ENCODE measurements at places on chromosomes 12 and 14.

- no peak for DNase-seq
Observed at GRCh38 chr14:72726444-72726843, 167.5 kb downstream of the DPF3 start.

GRCh38 chr12:131117438-131118245 lies 163.9 kb downstream of the ADGRD1 start:
- DNase-seq = no peak

DNA sequence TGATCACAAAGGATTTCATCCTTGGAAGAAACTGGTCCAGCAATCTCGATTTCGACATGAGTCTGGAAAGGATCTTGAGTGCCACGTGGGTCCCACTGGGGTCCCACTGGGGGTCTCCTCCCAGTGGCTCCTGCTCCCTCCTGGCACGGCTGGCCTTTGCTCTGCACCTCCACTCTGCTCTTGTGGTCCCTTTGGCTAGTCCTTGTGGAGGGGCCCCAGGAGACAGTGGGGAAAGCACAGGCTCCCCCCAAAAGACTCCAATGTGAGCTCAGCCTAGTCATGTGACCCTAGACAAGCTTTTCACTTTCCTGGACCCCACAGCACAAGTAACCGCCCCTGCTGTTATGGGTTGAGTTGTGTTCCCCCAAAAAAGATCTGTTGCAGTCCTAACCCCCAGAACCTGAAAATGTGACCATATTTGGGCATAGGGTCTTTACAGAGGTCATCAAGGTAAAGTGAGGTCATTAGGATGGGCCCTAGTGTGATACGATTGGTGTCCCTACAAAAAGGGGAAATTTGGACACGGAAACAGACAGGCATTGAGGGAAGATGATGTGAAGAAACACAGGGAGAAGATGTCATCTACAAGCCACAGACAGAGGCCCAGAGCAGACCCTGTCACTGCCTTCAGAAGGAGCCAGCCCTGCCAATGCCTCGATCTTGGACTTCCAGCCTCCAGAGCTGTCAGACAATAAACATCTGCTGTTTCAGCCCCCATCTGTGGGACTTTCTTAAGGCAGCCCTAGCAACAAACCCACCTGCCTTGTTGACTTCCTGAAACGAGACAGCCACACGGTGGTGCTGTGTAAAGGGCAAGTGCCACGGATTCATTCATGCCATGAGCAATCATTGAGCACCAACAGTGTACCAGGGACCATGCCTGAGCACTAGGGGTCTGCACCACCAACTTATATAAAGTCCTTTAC lies 23.8 kb upstream of the PPP2R5C start:
- DNase-seq = no peak

DNA sequence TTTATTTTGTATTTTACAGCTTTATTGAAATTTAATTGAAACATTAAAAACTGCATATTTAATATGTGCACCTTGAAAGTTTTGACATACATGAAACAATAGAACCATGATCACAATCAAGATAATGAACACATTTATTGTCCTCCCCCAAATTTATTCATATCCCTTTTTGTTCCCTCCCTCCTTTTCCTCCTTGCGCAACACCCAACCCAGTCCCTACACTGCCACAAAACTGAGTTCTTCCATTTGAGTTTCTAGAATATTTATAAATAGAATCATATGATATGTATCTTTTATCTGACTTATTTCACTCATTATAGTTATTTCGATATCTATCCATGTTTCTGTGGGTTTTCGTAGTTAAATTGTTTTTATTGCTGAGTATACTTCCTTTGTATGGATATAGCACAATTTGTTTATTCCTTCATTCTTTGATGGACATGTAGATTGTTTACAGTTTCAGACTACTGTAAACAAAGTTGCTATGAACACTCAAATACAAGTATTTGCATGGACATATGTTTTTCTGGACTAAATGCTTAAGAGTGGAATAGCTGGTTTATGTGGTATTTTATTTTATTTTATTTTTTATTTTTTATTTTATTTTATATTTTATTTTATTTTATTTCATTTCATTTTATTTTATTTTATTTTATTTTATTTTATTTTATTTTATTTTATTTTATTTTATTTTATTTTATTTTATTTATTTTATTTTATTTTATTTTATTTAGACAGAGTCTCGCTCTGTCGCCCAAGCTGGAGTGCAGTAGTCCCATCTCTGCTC lies 359.1 kb downstream of the SLC6A15 start:
- DNase-seq = no peak

DNA sequence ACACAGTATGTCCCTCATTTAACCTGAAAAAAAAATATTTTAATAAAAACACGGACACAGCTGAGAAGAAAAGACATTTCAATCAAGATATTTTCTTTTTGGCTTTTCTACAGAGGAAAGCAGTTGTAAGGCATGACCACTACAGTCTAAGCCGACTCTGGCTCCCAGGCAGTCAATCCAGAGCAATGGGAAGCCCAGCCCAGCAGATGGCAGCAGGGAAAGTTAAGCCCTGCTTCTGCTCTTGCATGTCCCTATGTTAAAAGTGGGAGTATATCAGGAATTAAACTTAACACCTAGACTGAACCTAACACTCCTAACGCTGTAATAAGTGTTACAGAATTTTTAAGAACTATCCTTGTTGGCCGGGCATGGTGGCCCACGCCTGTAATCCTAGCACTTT lies 19.5 kb upstream of the HAL start:
- no peak for DNase-seq

DNA sequence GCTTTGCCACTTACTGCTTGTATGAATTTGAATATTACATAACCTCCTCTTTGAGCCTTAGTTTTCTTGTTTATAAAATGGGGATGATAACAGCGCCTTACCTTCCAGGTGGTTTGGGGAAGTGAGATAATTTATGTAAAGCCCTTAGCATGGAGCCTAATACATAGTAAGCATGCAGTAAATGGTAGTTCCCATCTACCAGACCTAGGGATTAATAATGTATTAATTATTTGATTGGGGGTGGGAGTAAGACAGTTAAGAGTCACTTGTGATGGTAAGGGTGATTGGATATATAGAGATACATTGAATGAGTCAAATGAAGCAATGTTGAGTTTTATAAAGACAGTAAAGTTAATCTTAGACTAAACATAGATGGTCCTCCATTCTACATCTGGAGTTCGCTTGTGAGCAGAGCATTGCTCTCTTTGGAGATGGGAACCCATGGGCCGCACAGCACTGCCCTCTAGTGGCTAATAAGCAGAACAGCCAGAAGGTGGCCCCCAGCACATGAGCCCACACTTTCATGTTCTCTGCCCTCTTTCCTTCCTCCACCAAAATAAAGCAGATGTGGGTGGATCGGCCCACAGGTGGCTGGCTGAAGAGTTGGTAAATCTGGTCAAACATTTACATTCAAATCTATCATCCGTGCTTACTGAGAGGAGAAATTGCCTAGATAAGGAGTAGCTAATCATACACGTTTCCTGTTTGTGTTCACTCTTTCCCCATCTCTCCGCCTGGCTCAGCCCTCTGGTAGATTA lies 26.5 kb upstream of the TAMALIN start:
- DNase-seq = peak; percentile 67

GRCh38 chr14:22391908-22392565 lies 197.0 kb downstream of the DAD1 start:
- no peak for DNase-seq

GRCh38 chr12:50276068-50276467 lies 7.3 kb downstream of the LIMA1 start:
- no peak for DNase-seq

DNA sequence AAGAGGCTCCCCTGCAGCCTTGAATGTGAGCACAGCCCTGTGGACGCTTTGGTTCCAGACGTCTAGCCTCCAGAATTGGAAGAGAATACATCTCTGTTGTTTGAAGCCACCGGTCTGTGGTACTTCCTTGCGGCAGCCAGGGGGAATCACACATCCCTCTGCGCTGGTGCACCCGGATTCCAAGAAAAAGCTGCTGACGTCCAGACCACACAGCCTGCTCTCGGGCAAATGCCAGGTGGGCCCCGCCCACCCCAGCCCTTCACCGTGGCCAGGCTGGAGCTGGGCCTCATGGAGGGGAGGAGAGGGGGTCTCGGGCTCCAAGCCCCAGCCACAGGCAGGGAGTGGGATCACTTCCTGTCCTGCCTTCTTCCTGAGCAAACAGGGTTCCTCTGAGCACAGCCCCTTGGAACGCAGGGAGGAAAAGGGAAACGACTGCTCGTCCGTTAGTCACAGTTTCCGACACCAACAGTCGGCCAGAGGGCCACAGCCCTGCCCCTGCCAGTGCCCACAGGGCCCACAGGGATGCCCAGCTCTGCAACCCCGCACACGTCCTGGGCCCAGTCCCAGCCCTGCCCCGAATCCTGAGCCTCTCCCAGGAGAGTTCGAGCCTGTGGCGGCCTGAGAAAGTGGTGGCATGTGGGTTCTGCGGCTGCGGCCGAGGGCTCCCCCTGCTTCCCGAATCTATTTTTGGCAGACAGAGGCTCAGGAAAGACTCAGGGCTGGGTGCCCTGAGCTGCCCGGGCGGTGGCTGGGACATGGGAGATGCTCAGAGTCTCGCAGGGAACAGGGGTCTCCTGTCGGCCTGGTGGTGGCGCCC lies 85.3 kb downstream of the RFLNA start:
- DNase-seq = no peak

- no peak for DNase-seq
Observed at GRCh38 chr14:103702497-103703432, 12.5 kb downstream of the XRCC3 start.

DNA sequence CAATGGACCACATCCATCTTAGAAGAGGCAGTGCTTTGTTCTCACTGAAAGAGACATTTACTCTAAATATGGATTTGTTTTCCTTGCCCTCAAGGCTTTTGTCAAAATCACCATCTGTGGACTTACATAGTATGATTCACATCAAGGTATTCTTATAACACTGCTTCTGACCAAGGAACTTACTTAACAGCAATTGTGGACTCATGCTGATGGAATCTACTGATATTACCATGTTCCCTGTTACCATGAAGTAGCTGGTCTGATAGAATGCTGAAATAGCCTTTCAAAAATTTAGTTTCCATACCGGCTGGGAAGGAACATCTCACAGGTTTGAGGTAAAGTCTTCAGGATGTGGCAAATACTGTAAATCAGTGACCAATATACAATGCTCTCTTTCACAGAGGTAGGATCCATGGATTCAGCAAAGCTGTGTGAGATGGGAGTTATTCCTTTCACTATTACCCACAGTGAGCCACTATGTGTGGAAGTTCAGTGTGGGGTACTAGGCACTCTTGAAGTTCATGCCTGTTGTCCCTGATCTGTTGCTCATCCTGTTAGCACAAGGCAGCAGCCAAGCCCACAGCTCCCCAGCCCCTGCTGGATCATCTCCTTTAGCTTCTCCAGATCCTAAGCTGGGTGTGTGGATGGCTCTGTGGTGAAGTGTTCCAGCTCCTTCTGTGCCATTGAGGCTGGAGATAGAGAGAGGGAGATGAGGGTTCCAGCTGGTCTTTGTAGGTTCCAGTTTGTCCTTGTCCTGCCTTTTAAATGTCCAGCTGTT lies 126.4 kb downstream of the ATP23 start:
- no peak for DNase-seq

- peak; percentile 56 for DNase-seq
Observed at GRCh38 chr14:104977681-104978653, at the start of gene AHNAK2. AHNAK2 (minus strand) TSS chr14:104978374; CDS start chr14:104978237, 137 bp downstream.

DNA sequence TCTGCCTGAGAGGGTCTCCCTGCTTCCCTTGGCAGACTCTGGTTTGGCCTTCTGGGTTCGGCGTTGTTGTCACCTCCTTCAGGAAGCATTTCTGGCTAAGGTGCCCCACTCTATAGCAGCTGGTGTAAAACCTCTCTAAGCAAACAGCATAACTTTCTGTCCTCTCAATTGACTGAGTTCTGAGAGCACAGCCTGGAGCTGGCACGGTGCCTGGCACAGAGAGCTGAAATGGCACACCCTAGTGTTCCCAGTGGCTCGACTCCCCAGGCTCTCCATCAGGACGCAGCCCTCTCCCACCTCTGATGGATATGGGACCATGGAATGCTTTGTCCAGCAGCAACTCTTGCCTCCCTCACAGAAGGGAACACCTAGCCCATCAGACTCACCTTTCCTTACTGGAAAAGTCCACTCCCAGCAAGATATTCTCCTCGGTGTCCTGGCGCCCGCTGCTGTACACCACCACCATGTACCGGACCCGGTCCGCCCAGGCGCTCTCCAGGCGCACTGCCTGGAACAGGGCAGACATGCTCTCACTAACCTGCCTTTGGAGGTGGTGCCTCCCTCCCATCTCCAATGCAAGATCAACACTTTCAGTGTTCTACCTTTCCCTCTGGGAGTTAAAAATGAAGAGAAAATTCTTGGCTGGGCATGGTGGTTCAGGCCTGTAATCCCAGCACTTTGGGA lies 40.6 kb downstream of the SSH1 start:
- no peak for DNase-seq

DNA sequence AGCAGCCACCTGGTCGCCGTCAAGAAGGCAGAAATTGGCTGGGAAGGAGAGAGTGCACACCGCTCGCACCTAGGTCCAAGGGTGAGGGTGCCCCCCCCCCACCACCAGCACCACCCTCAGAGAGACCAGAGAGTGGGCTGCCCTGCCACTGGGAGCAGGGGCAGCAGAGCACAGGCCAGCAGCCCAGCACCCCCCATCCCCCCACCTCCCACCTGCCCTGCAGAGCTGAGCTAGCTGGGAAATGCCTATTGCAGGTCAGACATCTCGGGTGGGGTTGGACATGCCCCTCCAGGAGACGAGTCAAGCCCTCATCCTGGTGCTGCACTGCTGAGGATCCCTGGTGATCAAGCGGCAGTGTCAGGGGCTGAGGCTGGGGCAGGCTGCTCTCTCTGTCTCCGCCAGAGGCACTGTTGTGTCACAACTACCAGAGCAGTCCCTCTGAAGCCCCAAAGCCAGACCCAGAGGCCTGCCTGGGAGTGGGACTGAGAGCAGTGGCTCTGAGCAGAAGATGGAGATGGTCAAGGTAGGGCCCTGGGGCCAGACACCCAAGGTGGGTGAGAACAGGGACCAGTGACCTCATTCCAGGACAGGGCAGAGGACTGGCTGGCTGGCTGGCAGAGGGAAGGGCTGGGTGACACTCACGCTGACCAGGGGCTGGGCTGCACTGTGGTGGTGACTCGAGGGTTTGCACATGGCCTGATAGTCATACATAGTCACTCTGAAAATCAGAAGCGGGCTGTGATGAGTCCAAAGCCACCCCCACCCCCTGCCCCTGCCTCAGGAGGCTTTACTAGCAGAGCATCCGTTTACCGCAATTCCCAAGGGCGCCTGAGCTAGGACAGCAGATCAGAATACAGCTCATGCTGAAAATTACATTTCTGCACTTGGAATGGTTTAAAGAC lies 19.7 kb upstream of the LRTM2 start:
- no peak for DNase-seq

DNA sequence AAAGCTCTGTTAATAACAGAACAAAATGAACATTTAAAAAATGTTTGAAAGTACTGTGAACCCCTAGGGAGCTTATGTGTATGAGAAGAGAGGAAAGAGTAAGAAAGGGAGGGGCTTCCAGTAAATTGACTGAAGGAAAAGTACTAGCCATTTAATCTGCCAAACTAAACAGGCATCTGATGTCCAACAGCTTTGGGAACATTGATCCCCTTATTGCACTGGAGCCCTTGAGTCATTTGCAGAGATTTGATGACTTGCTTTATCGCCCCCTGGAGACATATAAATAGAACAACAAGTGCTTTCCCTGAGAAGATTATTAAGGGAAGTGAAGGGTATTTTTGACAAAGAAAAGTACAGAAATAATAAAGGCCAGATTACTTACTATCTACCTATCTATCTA lies 319.3 kb upstream of the NOVA1 start:
- DNase-seq = no peak

- DNase-seq = no peak
Observed at GRCh38 chr14:23366426-23366921, 1.5 kb upstream of the EFS start.

GRCh38 chr12:113062502-113063395 lies 6.2 kb downstream of the DTX1 start:
- no peak for DNase-seq

- DNase-seq = no peak
Observed at GRCh38 chr12:66662729-66663128, 16.1 kb downstream of the GRIP1 start.
